Fibroblast of mammary gland (primary cell): ENCODE measurements at places on chromosomes 6 and 20.

GRCh38 chr6:7473805-7474719 lies 67.4 kb upstream of the DSP start:
- DNase-seq, result no peak

DNA sequence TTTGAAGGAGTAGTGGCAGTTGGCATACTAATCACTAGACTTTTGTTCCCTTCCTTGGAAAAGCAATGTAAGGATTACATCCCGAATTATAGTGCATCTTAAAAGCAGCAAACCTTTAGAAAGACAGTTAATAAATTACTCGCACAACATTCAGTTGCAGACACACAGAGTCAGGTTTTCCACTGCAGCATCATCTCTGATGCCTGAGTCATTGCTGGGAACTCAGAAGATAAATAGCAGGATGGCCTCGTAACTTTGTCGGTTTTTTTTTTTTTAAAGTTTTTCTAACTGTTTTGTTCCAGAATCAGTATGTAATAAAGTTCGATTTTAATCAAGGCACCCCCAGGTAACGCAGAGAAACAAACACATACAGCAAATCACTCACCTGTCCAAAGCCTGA lies 34.3 kb downstream of the GJA10 start:
- DNase-seq, result peak; percentile 48

DNA sequence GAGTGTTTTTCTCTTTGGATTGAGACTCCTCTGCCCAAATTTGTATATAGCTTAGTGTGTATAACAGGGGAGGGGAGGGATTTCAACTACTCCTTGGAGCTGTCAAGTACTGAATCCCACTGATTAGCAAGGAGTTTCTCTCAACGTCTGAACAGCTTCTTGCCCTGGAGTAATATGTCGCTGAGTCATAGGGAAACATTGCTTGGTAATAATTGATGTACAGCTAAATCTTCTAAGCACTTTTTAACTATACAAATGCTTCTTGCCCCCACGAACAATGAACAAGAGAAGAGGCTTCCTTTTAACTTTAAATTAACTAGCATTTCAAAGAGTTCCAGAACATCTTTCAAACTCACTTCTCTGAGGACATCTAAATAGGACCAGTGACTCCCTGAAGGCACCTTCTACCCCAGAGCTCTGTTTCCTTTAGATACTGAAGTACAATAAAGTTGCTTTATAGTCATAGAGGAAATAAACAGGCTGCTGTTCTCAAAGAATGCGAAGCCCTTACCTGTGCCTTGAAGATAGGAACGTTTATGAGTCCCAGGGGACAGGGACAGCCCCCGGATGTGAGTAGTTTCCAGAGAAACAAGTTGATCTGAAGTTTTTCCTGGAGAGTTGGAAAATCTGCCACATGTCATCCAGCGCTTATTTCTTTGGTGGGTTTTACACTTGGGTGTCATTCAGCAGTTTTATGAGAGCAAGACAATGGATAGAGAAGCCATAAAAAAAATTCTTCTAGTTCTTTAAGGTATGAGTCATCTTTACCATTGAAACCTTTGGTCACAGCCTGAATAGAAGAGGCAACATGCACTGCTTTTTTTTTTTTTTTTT lies 462.5 kb upstream of the BTBD3 start:
- DNase-seq, result peak; percentile 69

DNA sequence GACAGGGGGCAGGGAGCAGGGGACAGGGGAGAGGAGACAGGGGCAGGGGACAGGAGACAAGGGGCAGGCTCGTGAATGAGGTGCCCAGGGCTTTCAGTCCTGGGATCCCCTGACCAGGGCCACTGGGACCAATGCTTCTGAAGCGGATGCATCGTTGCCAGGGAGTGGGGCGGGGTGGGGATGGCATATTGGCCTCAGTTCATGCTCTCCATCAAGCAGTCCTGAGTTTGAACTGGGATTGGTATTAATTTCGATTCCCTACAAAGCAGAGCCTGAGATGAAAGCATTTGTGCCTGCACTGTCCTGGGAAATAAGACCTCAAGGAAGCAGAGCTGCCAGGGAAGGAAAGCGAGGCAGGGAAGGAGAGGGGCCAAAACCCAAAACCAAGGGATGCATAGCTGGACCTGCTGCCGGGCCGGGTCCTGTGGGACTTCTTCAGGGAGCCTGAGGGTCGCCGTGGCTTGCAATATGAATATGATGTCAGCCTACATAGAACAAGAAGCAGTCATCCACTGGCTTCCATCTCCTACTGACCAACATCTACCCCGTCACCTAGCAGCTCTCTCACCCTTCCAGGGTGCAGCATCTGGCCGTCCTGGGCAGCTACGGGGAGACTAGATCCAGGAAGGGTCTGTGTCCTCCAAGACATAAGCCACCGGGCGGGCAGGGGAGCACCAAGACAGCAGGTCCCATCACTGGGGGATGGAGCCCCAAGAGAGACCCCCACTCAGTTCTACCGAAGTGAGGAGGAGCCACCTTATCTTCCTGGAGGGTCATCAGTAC lies 233.3 kb downstream of the SYNDIG1 start:
- no peak for DNase-seq

DNA sequence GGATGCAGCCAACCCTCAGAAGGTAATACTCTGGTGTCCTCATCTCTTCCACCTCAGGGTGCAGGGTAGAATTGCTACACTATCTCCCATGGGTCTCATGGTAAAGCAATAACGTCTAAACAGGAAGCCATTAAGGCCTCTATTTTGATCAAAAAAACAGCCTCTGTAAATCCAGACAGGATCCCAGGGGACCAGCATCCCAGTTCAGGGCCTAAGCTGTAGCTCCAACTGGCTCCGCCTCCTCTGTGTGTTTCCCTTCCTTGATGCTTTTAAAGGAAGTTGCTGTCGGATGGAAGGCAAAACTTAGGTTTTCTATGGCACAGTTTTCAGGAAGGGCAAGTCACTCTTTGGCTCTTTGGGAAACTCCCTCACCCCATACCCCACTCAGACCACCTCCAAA lies 222.0 kb downstream of the MAFB start:
- DNase-seq, result peak; percentile 20

GRCh38 chr20:35698298-35699126 lies 640 bp downstream of the NFS1 start:
- DNase-seq, result no peak

DNA sequence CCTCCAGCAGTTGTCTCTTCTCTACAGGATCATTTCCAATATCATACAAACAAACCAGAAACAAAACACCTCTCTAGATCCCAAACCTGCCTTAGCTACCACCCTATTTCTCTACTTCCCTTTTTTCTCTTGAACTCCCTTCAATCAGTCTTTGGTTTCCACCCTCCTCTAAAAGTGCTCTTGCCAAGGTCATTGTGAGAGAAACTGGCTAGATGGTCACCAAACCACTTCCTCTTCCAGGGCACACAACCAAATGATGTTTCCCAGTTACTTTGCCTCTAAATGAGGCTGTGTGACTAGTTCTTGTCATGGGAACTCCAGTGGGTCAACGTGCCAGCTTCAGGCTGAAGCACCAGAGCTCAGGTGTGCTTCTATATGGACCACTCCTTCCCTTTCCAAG lies 85.8 kb upstream of the ARMC2 start:
- DNase-seq, result no peak

- no peak for DNase-seq
Measured at GRCh38 chr20:52290569-52290968, 99.0 kb upstream of the ZFP64 start.

DNA sequence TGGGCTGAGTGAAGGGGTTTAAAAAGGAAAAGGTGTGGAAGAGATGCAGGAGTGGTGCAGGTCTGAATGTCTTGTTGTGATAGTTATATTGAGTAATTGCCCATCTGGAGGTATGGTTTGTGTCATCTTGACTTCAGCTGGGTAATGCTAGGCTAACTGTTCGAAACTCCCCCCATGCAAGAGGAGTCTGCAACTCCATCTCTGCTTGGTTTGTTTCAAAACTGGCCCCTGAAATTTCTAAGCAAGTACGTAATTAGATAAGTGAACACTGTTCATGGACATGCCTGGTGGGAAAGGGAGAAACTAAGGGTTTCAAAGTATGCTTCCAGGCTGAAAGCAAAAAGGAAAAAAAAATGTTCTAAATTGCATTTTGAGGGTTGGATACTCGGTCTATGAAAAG lies 17.1 kb downstream of the TTK start:
- no peak for DNase-seq

DNA sequence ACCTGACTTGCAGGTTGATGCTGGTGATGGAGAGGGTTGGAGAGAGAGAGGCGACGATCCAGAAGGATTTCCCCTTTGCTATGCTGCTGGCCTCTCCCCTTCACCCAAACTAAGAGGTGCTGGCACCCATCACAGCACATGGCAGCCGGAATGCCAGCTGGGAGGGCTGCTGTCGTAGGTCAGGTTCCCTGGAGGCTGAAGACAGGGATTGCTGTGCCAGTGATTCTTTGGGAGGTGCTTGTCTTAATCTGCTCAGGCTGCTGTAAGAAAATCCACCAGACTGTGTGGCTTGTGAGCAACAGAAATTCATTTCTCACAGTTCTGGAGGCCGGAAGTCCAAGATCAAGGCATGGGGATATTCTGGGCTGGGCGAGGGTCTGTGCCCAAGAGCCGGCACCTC lies 4.4 kb upstream of the ARFGAP1 start:
- no peak for DNase-seq

DNA sequence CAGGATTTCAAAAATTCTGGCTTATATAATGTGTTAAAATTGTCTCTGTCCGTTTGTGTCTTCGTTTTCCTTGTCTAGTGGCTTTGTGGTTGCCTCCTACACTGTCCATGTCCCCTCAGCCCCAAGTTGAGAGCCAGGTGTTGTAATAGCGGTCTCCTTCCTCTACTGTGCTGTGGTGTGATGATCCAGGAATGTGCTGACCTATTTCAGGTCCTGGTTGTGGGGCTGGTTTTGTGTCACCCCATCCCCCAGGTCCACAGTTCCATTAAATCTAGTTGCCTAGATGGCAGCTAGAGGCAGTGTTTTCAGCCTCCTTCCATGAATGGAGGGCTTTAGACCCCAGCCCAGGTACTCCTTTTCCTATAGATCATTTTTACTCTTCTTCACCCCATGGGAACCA lies 128.7 kb downstream of the DNAH8 start:
- no peak for DNase-seq

DNA sequence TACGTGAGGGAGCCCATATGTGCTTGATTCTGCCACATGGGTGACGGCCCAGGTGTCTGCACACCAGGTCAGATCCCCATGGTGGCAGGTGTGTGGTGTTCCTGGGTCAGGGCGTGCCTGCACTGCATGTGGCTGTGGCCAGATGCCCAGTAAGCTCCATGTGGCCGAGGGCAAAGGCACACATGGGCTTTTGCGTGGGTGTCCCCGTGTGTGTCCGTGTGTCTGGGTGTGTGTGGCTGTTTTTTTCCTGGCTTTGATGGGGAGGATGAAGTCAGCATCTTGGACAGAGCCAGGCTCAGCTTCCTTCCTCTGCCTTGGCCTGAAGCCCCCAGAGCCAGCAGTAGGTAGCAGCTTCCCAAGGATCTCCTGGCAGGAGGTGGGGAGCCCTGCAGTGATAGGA lies 1.5 kb upstream of the TNXB start:
- no peak for DNase-seq

GRCh38 chr6:24522228-24523176 lies 27.7 kb downstream of the ALDH5A1 start:
- DNase-seq, result peak; percentile 31

- DNase-seq, result no peak
Measured at GRCh38 chr6:70673054-70673453, 5.4 kb downstream of the SMAP1 start.

DNA sequence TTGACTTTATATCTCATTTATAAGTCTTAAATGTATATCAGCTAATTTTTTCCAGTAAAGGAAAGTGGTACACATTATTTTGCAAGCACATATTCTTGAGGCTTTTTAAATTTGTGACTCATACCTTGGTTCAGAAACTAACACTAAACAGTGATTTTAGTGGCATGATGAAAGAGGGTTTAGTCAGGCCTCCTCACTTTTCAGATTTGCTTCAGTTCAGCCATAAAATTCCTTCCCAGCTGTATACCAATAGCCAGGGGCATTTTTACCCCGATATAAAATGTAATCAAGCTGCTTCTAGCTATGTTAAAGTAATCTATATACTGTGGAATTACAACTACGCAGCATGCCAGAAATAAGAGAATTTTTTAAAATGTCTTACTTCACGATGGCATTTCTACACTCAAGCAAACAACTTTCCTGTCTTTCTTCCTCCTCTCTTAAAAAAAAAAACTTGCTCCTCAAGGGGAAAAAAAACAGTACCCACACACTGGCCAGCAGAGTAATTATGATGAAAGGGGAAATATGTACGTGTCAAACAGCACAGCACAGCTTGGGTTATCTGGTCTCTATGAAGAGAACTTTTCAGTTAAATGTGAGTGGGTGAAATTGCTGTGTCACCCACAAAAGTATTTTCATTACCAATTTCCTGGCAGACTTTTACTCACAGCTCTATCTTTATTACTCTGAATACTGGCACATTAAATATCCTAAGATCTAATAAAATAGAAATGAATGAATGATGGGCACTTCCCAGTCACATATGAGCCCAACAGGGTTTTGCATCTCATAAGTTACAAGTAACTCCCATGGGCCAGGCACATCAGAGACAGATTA lies 244.8 kb upstream of the TENT5A start:
- peak; percentile 93 for DNase-seq

DNA sequence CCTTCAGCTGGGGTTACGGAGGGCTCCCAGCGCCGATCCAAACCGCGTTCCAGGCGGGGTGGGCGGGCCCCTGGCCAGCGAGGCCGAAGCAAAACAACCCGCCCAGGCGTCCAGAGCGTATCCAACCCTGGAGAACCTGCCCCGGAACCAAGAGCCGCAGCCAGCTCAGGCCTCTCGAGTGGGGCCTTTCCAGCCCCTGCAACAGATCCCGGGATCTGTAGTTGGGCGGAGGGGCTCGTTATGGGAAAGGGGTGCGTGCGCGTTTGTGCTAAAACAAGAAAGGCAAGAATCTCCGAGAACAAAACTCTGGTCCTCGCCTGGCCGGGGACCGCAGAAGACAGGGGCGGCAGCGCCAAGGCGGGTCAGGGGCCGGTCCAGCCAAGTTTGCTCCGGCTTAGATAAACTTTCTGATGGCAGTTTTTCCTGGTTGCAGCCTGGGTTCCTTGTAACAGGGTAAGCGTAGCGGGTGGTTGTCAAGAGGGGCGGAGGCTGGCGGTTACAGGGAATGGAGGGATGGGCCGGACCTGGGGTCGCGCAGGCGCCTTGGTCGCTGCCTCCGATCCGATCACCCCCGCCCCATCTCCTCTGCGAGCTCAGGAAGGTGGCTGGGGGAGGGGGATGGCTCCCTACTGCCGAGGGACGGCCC lies 448 bp upstream of the RIN2 start:
- DNase-seq, result peak; percentile 71

- DNase-seq, result no peak
Measured at GRCh38 chr20:16270314-16270931, 302.8 kb downstream of the KIF16B start.

GRCh38 chr20:44683263-44684046 lies 31.7 kb upstream of the CCN5 start:
- DNase-seq, result no peak

- DNase-seq, result no peak
Measured at GRCh38 chr6:7264041-7264440, 49.0 kb downstream of the SSR1 start.
